ENCODE measurements at places on chromosomes 2 and 18. TPM values are rescaled to one million over a fixed set of nuclear protein-coding genes. Genes with fewer than 3 reads are reported as not detected.
A peak's percentile ranks its signal among the peaks of the same experiment; 100 is the strongest.

DNA sequence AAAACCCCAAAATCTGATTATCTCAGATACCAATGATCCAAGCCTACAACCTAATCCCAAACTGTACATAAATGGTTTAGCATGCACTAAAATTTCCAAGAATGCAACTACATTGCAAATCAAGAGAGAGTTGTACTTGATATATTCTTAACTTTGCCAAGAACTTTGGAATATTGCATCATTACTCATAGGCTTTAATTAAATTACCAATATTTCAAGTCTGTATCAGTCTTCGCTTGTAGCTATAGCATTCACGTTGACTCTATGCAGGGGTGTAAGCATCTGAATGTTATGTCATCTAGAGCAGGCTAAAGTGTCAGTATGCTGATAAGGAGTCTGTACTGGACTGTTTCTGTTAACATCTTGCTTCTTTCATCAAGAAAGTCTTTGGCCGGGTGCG is 56.3 kb downstream of the FOXI3 start:
- peaks cover 4% of the 10 kb centered on the region for H3K27me3 ChIP-seq
- no peak for DNase-seq
- no peaks in the 10 kb centered on the region for H3K4me1 ChIP-seq
- H3K36me3 ChIP-seq: no peaks in the 10 kb centered on the region
- no peak overlapping the region for H3K4me3 ChIP-seq
- no peak overlapping the region for H3K27ac ChIP-seq

DNA sequence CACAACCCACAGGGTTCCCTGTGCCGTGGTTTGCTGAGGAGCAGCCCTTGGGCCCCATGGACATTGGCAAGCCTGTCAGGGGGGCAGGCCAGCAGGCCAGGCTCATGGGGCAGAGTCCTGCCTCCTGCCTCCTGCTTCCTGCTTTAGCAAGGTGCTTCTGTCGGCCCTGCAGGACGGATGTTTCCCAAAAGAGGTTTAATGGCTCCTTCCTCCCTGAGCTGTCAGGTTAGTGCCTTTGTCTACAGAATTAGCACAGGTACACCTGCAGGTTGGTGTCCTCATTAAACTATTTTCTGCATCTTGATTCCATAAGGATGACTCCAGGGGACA is 152.3 kb downstream of the TTC32 start:
- H3K36me3 ChIP-seq: no peaks in the 10 kb centered on the region
- H3K4me3 ChIP-seq: no peak overlapping the region
- H3K27ac ChIP-seq: no peak overlapping the region
- peaks cover 3% of the 10 kb centered on the region for H3K27me3 ChIP-seq

Gene FZD7
- 0.10 TPM for total RNA-seq

DNA sequence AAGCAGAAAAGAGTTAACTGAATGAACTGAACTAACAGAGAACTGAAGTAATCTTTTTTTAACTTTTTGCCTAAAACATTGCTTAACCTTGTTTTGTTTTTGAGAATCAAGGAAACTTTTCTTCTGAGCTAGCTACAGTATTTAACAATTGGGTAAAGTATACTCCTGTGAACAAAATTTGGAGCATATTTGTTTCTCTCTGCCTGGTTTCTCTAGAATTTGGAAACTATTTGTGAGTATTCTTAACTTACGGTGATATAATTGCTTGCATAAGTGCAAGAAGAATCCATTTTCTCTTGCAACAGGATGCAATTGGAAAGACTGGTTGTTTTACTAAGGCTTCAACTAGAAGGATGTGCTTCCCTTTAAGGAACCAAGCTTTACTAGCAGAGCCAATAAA is 65.9 kb upstream of the FAM98A start:
- H3K27ac ChIP-seq: no peak overlapping the region
- H3K4me1 ChIP-seq: no peaks in the 10 kb centered on the region
- no peaks in the 10 kb centered on the region for H3K36me3 ChIP-seq

- no peak overlapping the region for H3K4me3 ChIP-seq
- no peaks in the 10 kb centered on the region for H3K27me3 ChIP-seq
- no peak for DNase-seq
- no peaks in the 10 kb centered on the region for H3K36me3 ChIP-seq
Measured at GRCh38 chr2:167794554-167795255, 452.7 kb downstream of the STK39 start.

DNA sequence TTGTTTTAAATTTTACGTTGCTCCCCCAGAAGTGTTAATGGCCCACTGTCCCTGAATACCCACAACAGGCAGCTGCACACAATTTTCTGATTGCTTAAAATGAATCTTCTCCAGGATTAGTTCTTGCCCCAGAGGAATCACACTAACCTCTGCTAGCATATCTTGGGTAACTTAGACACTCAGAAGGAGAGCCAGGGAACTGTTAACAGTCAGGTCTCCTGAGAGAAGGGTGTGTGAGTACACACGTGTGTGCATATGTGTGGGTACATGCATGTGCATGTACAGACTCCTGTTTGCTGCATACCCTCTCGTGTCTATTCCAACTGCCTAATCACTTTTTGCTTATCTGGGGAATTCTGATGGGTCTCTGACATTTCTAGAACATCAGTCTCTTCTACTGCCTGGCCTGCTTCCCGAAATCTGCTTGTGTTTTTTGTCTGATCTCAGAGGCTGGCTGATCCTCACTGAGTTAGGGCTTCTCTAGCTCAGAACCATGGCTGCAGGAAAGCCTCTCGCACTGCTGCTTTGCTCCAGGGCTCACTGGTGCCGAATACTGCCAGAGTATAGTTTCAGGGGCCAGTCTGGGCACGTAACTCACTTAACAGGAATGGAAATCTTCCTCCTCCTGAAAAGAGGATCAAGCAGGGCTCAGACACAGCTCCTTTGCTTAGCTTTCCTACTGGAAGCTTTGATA is 62.8 kb downstream of the PRELID3A start:
- no peaks in the 10 kb centered on the region for H3K36me3 ChIP-seq
- no peaks in the 10 kb centered on the region for H3K4me1 ChIP-seq
- no peak overlapping the region for H3K4me3 ChIP-seq
- no peak for DNase-seq
- no peak overlapping the region for H3K27ac ChIP-seq
- H3K27me3 ChIP-seq: no peaks in the 10 kb centered on the region

GRCh38 chr2:165558832-165559231 is 89.3 kb downstream of the CSRNP3 start:
- no peak for DNase-seq
- H3K36me3 ChIP-seq: no peaks in the 10 kb centered on the region
- no peak overlapping the region for H3K27ac ChIP-seq
- H3K27me3 ChIP-seq: peaks cover 5% of the 10 kb centered on the region

Gene VWA3B
- not detected for total RNA-seq

Gene SERPINB5
- total RNA-seq: not detected

DNA sequence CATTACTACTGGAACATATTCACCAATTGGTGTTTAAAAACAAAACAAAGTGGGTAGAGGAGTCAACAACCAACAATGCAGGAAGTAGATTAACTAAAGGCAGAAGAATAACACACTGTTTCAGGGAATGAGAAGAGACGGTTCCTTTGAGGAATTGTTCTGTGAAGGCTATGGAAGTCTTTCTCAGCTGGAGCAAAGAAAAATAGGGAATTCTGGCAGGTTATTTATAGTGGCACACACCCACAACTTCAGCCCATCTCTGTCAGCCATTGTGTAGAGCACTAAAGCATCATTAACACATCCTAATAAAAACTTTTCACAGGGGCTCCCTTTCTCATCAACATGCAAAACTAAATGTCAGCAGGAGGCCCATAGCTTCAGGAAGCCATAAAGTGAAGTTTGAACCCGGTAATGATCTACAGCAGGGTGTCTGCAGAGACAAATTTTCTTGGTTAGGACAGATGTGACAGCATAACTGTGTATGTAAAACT is 113.6 kb downstream of the CDH2 start:
- no peaks in the 10 kb centered on the region for H3K27me3 ChIP-seq
- no peaks in the 10 kb centered on the region for H3K36me3 ChIP-seq
- no peak overlapping the region for H3K4me3 ChIP-seq
- H3K27ac ChIP-seq: no peak overlapping the region
- no peaks in the 10 kb centered on the region for H3K4me1 ChIP-seq

GRCh38 chr2:38750011-38750890 is 910 bp downstream of the SRSF7 start:
- H3K4me3 ChIP-seq: peak overlapping the region; percentile 91
- H3K27ac ChIP-seq: peak overlapping the region; percentile 99
- H3K27me3 ChIP-seq: no peaks in the 10 kb centered on the region
- H3K4me1 ChIP-seq: peaks cover 60% of the 10 kb centered on the region
- peak; percentile 52 for DNase-seq

DNA sequence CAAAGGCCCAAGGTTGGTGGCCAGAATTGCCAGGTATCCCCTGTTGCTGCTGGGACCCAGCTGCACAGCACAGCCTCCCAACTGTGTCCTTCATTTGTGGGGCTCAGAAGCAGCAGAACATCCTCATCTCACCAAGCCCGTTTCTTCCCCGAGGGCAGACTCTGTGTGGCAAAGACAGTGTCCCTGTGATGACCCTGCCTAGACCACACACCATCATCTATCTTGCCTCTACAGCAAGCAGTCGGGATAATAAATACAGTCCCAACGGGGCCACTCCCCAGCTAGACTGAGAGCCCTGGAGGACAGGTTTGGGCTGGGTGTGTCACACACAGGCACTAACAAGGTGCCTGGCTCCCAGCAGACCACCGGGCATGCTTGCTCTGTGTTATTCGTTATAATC is 93.4 kb downstream of the PTGR3 start:
- no peak overlapping the region for H3K27ac ChIP-seq
- no peaks in the 10 kb centered on the region for H3K4me1 ChIP-seq
- no peaks in the 10 kb centered on the region for H3K36me3 ChIP-seq

Gene METTL4
- 20.3 TPM for total RNA-seq

DNA sequence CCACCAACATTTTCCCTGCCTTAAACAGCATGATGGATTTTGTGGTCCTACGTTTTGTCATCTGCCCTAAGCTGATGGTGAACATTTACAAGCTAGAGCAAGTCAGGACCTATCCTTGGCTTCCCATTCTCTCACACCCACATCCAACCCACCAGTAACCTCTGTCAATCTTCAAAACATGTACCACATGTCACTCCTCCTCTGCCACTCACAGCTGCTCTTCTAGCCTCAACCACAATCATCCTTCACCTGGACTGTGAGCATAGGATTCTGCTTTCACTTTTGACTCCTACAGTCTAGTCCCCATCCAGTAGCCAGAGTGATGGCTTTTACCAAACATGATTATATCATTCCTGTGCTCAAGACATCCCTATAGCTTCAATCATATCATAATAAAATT is 279.8 kb upstream of the DLGAP1 start:
- no peaks in the 10 kb centered on the region for H3K27me3 ChIP-seq
- no peak for DNase-seq
- H3K36me3 ChIP-seq: no peaks in the 10 kb centered on the region
- H3K4me3 ChIP-seq: no peak overlapping the region

GRCh38 chr2:237244976-237245646 is 159.4 kb downstream of the COPS8 start:
- no peak overlapping the region for H3K4me3 ChIP-seq
- H3K27me3 ChIP-seq: peaks cover 8% of the 10 kb centered on the region
- no peak overlapping the region for H3K27ac ChIP-seq
- no peaks in the 10 kb centered on the region for H3K4me1 ChIP-seq
- DNase-seq: no peak

GRCh38 chr2:76159042-76159648 is 448.4 kb upstream of the GCFC2 start:
- DNase-seq: no peak
- H3K27me3 ChIP-seq: no peaks in the 10 kb centered on the region
- no peak overlapping the region for H3K4me3 ChIP-seq
- H3K4me1 ChIP-seq: no peaks in the 10 kb centered on the region

GRCh38 chr2:39542523-39542922 is 105.4 kb upstream of the MAP4K3 start:
- no peak overlapping the region for H3K27ac ChIP-seq
- H3K27me3 ChIP-seq: peaks cover 1% of the 10 kb centered on the region
- no peak for DNase-seq
- H3K4me3 ChIP-seq: no peak overlapping the region
- no peaks in the 10 kb centered on the region for H3K4me1 ChIP-seq

- no peak overlapping the region for H3K27ac ChIP-seq
- no peaks in the 10 kb centered on the region for H3K27me3 ChIP-seq
- H3K4me3 ChIP-seq: no peak overlapping the region
Measured at GRCh38 chr18:8460748-8461147, 148.5 kb upstream of the RAB12 start.

- peaks cover 33% of the 10 kb centered on the region for H3K4me1 ChIP-seq
- H3K36me3 ChIP-seq: peaks cover 7% of the 10 kb centered on the region
- H3K27me3 ChIP-seq: no peaks in the 10 kb centered on the region
- H3K4me3 ChIP-seq: no peak overlapping the region
Measured at GRCh38 chr2:180002198-180002770, 4.8 kb downstream of the CWC22 start.

Gene MTIF2
- 22.8 TPM for total RNA-seq

- H3K4me1 ChIP-seq: no peaks in the 10 kb centered on the region
- H3K4me3 ChIP-seq: no peak overlapping the region
- H3K27ac ChIP-seq: no peak overlapping the region
- H3K36me3 ChIP-seq: peaks cover 47% of the 10 kb centered on the region
Measured at GRCh38 chr2:60780721-60781120, 24.7 kb downstream of the PAPOLG start.

DNA sequence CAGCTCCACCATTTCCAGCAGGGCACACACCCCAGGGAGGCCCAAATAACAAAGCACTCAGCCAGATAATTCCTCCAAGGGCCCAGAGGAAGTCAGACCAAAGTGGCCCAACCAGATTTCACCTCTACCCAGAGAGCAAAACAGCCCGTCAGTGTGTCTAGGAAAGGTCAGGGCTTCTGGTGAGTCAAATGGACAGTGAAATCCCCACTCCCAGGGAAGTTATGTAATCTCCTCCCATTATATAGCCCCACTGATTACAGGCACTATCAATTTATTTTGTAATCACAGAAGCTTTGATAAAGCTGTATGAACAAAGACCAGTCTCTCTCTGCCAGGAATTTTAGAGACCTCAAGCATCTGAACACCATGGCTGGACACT is 4.0 kb downstream of the B4GALT6 start:
- no peak overlapping the region for H3K27ac ChIP-seq
- no peak overlapping the region for H3K4me3 ChIP-seq
- peaks cover 8% of the 10 kb centered on the region for H3K4me1 ChIP-seq
- no peaks in the 10 kb centered on the region for H3K36me3 ChIP-seq

DNA sequence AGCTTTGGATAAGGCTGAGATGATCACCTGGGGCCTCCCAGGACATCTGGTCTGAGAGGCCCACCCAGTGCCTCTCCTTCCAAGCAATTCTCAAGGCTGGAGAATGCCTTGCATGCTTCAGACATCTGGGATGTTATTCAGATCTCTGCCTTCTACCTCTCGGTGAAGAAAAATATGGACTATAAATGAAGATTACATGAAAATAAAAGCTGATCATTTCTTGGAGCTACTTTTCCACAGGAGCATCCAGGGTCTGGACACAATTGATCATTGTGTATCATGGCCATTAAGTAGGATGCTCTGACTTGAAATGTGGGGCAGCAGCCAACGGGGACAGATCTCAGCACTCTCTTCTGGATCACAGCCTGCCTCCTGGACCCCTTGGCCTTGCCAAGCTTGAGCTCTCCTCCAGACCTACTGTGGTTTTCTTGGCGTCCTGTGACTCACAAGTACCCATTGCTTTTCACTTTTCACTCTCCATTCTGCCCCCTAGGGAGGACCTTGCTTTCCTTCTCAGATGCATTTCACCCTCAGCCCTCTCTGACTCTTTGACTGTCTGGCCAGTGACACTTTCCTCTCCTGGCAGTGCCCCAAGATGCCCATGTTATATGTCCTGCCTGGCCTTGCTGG is 203.1 kb downstream of the INSIG2 start:
- H3K36me3 ChIP-seq: no peaks in the 10 kb centered on the region
- H3K4me1 ChIP-seq: no peaks in the 10 kb centered on the region
- H3K4me3 ChIP-seq: no peak overlapping the region
- no peak overlapping the region for H3K27ac ChIP-seq
- H3K27me3 ChIP-seq: peaks cover 19% of the 10 kb centered on the region

- H3K36me3 ChIP-seq: no peaks in the 10 kb centered on the region
- no peaks in the 10 kb centered on the region for H3K4me1 ChIP-seq
- no peak overlapping the region for H3K27ac ChIP-seq
- H3K27me3 ChIP-seq: no peaks in the 10 kb centered on the region
- no peak overlapping the region for H3K4me3 ChIP-seq
Measured at GRCh38 chr18:68177807-68178702, 536.9 kb downstream of the TMX3 start.

Gene HOXD12
- not detected for total RNA-seq

Measured in activated CD4-positive, alpha-beta T cell treated with anti-CD3 and anti-CD28 coated beads, Interleukin-2, amount 10 ng/mL, durations not matched to agents 7 days and 5 days (primary cell).